ENCODE measurements at places on chromosomes 12 and 14.

GRCh38 chr12:879641-880040 is 69.9 kb downstream of the RAD52 start:
- DNase-seq, result no peak

DNA sequence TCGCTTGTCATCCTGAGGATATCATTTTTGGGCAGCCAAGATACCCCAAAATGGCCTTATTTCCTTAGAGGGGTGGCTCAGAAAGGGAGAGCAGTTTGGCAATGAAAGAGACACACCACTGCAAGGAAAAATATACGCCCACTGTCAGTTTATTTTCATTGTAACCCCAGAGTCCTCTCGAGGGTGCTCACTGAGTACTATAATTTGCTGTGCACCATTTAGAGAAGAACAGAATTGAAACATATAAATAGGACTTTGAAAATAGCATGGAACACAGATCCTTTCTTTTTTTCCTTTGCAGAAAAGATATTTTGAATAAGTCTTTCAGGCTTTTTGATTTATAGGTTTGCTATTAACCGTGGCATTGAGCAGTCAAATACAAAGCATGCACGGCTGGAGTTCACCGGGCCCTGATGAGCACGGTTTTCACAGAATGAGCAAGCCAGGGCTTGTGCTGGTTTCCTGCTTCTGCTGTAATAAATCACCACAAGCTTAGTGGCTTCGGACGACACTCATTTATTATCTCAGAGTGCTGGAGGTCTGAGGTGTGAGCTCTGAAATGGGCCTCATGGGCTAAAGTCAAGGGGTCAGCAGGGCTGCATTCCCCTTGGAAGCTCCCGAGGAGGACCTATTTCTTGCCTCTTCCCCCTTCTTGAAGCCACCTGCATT is 152.3 kb downstream of the ZNF664 start:
- no peak for DNase-seq

GRCh38 chr12:96285158-96285557 is 91.0 kb downstream of the ELK3 start:
- DNase-seq, result no peak

DNA sequence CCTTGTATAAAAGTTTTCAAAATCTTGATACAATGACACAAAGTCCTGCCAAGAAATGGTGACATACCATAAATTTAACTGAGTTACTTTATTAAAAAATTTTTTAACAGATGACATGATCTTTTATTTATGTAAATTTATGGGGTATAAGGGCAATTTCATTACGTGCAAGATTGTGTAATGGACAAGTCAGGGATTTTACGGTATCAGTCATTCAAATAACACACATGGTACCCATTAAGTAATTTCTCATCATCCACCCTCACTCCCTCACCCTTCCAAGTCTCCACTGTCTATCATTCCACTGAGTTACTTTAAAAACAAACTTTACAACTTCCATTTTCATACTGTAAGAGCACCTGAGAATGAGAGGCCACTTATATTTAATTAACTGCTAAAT is 37.4 kb downstream of the SPTLC2 start:
- no peak for DNase-seq

DNA sequence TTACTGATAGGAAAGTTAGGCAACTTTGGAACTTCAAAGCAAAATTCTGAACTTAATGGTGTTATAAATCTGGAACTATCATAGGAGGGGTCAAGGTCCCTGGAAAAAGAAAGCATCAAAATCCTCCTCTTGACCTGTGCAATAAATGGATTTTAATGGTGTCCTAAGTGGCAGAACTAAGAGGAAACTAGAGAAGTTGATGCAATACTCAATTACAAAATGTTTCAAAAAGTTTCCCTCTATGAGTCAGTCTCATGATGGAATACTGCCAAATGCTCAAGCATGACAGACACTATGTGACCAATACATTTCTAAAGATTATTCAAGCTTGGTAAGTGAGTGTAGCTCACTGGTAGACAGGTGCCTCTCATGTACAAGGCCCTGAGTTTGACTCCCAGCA is 47.7 kb upstream of the ERGIC2 start:
- DNase-seq, result no peak

- no peak for DNase-seq
Measured at GRCh38 chr12:114415525-114415868, 9.6 kb upstream of the TBX5 start.

DNA sequence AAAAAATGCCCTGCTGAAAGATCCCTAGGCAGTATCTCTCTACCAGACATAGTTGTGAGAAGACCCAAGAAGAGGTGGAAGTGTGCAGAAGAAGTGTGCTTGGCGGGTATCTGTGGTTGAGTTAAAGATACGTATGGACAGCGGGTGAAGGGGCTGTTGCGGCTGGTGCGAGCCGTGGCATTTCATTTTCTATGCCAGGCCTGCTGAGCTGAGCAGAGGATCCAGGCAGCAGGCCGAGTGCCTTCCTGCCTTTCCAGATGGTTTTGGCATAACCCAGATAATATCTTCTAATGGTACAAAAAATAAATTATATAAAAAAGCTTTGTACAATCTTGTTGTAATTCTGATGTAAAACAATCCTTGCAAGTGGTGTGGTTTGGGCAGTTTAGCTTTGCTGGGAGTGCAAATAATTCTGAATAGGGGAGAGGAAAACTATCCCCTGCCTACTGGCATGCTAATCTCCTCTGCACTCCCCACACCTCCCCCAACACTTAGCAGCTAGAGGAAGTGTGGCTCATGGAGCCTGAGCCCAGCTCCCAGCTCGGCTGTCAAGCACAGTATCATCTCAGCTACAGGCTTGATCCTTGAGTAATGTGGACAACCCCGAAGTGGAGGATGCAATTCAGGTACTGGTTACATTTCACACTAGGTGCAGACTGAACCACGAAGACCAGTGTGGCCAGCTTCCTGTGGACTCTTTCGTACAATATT is 168.9 kb downstream of the VRK1 start:
- no peak for DNase-seq

GRCh38 chr14:63672417-63673180 is 30.9 kb upstream of the WDR89 start:
- DNase-seq, result no peak

- no peak for DNase-seq
Measured at GRCh38 chr14:20772650-20773049, 4.4 kb downstream of the EDDM3B start.

- DNase-seq, result no peak
Measured at GRCh38 chr12:51475543-51475942, 50.9 kb downstream of the SLC4A8 start.
